ENCODE measurements at places on chromosomes 6 and 20. TPM values are rescaled to one million over a fixed set of nuclear protein-coding genes. Genes with fewer than 3 reads are reported as not detected.

DNA sequence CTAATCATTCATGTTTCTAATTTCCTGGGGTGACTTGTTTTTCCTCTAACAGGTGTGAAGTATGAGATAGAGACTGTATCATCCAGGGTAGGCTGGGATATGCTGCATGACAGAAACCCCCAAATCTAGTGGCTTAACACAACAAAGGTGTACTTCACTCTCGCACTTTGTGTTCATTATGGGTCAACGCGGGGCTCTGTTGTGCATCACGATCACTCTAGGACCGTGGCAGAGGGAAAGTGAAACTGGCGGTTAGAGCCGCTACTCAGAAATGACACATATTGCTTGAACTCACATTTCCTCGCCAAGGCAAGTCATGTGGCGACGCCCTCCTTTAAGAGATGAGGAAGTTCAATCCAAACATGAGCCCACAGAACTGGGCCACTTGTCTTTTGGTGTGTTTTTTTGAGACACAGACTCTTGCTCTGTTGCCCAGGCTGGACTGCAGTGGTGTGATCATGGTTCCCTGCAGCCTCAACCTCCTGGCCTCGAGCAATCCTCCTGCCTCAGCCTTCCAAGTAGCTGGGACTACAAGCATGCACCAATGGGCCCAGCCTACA lies 41.3 kb downstream of the PCNA start:
- peak; percentile 29 for DNase-seq
- H3K27me3 ChIP-seq, result no peaks in the 10 kb centered on the region
- H3K27ac ChIP-seq, result no peak overlapping the region
- peaks cover 6% of the 10 kb centered on the region for H3K4me1 ChIP-seq

DNA sequence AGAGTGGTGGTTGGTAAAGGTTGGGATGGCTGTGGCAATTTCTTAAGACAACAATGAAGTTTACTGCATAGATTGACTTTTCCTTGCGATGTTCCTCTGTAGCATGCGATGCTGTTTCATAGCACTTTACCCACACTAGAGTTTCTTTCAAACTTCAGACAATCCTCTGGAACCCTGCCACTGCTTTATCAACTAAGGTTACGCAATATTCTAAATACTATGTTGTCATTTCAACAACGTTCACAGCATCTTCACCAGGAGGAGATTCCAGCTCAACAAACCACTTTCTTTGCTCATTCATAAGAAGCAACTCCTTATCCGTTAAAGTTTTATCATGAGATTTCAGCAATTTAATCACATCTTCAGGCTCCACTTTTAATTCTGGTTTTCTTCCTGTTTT lies 161.2 kb upstream of the NRSN1 start:
- no peaks in the 10 kb centered on the region for H3K27me3 ChIP-seq
- no peak overlapping the region for H3K4me3 ChIP-seq
- no peaks in the 10 kb centered on the region for H3K4me1 ChIP-seq
- no peaks in the 10 kb centered on the region for H3K36me3 ChIP-seq
- no peak overlapping the region for H3K27ac ChIP-seq
- no peak for DNase-seq

DNA sequence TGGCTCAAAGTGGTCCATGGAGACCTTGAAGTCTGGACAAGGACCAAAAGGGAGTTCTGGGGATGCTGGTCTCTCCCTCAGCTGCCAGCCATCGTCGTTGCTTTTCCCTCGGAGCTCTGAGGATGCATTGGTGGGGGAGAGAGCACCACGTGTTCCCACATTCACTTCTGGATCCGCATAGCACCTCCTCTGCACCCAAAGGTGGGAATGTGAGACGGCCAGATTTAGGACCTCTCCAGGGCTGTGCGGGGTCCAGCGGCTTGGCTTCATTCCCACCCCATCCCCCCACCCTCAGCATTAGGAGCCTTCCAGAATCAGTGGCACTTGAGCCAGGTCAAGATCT lies 1.1 kb downstream of the EPB41L1 start:
- H3K4me1 ChIP-seq, result peaks cover 10% of the 10 kb centered on the region
- no peak for DNase-seq
- H3K36me3 ChIP-seq, result no peaks in the 10 kb centered on the region
- H3K27ac ChIP-seq, result no peak overlapping the region
- no peaks in the 10 kb centered on the region for H3K27me3 ChIP-seq
- no peak overlapping the region for H3K4me3 ChIP-seq

DNA sequence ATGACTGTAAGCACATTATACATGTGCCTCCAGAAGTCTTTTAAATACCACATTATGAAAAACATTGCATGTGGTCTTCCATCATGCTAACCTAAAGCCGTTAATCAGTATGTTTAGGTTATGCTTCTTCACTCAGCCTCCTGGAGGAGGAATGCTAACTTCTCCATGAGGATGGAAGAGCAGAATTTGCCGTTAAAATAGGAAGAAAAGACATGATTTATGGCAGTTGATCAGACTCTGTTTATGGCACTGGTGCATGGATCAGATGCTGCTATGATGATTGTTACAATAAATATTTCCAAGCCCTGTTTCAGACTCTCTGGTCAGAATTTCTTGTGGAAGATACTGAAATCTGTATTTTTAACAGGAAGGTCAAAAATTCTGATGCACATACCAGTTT lies 31.7 kb downstream of the MAP3K4 start:
- DNase-seq, result no peak
- H3K27me3 ChIP-seq, result no peaks in the 10 kb centered on the region
- no peak overlapping the region for H3K4me3 ChIP-seq
- H3K27ac ChIP-seq, result no peak overlapping the region

GRCh38 chr6:44522871-44523270 lies 135.4 kb downstream of the CDC5L start:
- no peaks in the 10 kb centered on the region for H3K27me3 ChIP-seq
- no peak overlapping the region for H3K27ac ChIP-seq
- H3K4me3 ChIP-seq, result no peak overlapping the region

DNA sequence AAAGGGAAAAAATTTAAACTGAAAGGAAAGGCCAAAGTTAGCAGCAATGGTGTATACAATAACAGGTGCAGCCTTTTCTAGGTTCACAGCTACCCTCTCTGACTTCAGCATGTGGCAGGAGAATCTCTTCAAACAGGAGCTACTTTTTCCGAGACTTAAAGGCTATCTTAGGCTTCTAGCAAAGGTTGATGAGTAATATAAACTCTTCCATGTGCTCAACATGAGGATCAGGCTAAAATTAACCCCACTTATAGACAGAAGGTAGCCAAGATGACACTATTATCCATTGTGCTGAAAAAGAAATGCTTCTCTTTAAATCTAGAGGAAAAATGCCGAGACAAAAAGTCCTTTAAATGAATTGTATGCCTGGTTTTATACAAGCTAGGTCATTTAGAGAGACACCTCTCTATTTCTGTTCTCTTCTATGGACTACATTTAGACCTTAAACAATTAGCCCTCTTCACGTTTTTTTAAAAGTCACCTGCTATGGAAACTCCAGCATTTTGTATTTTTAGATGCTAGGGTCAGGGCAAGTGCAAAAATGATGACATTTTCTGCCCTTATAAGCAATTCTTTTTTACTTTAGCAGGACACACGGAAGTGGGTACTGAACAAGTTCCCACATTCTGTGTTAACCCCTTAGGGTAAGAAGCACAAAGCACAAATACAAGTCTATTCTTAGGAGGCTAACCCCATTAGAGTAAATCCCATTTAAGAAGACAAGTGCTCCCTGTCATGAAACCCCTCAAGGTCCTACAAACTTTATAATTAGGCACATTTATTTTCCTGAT lies 216.8 kb upstream of the CITED2 start:
- H3K4me1 ChIP-seq, result peaks cover 12% of the 10 kb centered on the region
- no peak for DNase-seq
- no peaks in the 10 kb centered on the region for H3K27me3 ChIP-seq
- no peak overlapping the region for H3K4me3 ChIP-seq
- H3K36me3 ChIP-seq, result no peaks in the 10 kb centered on the region
- H3K27ac ChIP-seq, result peak overlapping the region; percentile 57

DNA sequence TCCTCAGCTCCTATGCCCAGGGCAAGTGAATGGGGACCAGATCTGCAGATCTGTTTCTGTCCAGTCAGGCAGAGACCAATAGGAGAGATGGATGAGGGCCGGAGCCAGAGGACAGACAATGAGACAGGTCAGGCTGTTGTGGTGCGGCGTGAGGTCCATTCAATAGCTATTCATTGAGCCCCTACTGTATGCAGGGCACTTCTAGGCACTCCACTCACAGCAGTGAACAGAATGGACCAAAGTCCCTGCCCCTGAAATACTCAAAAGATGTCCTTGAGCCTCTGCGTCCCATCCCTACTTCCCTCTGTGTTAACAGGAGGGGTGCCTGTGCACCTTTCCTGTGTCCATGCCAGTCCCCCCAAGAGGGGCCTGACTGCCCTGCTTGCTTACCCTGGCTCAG lies 8.5 kb upstream of the TULP1 start:
- H3K4me3 ChIP-seq, result no peak overlapping the region
- H3K4me1 ChIP-seq, result no peaks in the 10 kb centered on the region
- no peaks in the 10 kb centered on the region for H3K27me3 ChIP-seq
- DNase-seq, result no peak
- no peaks in the 10 kb centered on the region for H3K36me3 ChIP-seq

DNA sequence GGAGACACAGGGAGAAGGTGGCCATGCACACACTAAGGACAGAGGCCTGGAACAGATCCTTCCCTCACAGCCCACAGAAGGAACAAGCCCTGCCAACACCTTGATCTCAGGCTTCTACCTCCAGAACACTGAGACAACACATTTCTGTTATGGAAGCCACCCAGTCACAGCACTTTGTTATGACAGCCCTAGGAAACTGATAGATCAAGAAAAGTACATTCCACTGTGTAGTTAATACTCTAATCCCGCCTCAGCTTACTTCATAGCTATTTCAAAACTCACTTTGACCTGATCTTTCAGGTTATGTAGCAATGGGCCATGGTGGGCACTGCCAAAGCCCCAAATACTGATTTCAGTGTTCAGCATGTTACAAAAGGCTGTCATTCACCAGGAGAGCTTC lies 66.8 kb downstream of the CD24 start:
- H3K27me3 ChIP-seq, result no peaks in the 10 kb centered on the region
- H3K4me1 ChIP-seq, result no peaks in the 10 kb centered on the region
- no peak overlapping the region for H3K4me3 ChIP-seq
- no peak for DNase-seq
- H3K36me3 ChIP-seq, result no peaks in the 10 kb centered on the region

GRCh38 chr6:55180258-55180657 lies 5.9 kb downstream of the HCRTR2 start:
- no peaks in the 10 kb centered on the region for H3K36me3 ChIP-seq
- H3K27ac ChIP-seq, result no peak overlapping the region
- H3K4me1 ChIP-seq, result no peaks in the 10 kb centered on the region
- no peaks in the 10 kb centered on the region for H3K27me3 ChIP-seq

DNA sequence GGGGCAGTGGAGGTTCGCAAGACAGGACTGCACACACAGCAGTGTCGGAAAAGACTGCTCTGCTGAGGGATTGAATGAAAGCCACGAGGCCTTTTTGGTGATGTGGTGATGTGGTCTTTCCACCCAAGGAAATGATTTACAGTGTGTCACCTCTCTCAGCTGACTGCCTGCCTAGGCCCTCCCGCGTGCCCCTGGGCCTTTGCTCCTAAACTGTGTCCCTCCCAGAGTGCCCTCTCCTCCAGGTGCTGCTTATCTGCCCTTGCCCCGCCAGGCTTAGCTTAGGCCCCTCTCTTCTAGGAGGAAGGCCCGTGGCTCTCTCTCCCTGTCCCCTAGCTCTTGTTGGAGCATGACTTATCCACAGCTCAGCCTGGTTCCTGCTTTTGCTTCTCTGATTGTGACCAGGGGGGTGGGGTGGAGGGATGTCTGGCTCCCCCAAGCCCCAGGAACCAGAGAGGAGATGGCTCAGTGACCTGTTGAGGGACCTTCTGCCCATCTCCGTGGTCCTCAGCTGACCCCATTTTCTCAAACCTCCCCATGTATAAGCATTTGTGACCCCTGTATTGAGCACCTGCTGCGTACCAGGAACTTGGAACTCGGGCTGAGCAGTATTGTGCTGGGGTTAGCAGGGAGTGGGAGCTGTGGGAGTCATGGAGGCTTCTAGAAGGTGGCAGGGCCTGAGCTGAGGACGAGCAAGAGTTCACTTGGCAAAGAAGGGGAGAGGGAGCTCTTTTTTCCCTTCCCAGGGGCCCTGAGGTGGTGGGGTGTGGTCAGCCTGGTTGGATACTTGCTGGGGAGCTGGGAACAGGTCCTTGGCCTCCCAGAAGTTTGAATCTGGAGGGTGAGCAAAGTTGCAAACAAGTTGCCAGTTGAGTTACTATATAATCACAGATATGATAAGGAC lies 2.2 kb downstream of the SRC start:
- DNase-seq, result peak; percentile 35
- H3K4me1 ChIP-seq, result peaks cover 5% of the 10 kb centered on the region
- no peaks in the 10 kb centered on the region for H3K27me3 ChIP-seq
- no peak overlapping the region for H3K4me3 ChIP-seq
- H3K27ac ChIP-seq, result no peak overlapping the region
- no peaks in the 10 kb centered on the region for H3K36me3 ChIP-seq

TMEM181 gene
- polyA plus RNA-seq, result 7.3 TPM

ARHGAP40 gene
- polyA plus RNA-seq, result not detected

TSHZ2 gene
- 40.2 TPM for polyA plus RNA-seq

BANF2 gene
- not detected for polyA plus RNA-seq

UBE2V1 gene
- 43.6 TPM for polyA plus RNA-seq

KCNQ5 gene
- polyA plus RNA-seq, result 0.12 TPM

MOCS3 gene
- 3.8 TPM for polyA plus RNA-seq

SNAP25 gene
- 6.4 TPM for polyA plus RNA-seq

GHRH gene
- not detected for polyA plus RNA-seq

CDC25B gene
- polyA plus RNA-seq, result 17.9 TPM

PRKN gene
- 3.0 TPM for polyA plus RNA-seq

HLA-DRA gene
- 1,131 TPM for polyA plus RNA-seq

Data from ovary (tissue), 10 donors.